ENCODE measurements at places on chromosomes 7 and 10.

DNA sequence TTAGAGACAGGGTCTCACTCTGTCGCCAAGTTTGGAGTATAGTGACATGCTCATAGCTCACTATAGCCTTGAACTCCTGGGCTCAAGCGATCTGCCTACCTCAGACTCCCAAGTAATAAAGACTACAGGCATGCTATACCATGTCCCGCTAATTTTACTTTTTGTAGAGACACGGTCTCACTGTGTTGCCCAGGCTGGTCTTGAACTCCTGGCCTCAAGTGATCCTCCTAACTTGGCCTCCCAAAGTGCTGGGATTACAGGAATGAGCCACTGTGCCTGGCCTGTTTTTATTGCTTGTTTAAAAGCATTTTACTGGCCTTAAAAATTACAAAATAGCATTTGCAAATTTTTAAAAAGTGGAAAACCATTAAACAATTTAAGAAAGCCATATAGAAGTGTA lies 135.0 kb downstream of the JAZF1 start:
- DNase-seq, result no peak

GRCh38 chr7:116863936-116864500 lies 1.6 kb downstream of the CAPZA2 start:
- no peak for DNase-seq

DNA sequence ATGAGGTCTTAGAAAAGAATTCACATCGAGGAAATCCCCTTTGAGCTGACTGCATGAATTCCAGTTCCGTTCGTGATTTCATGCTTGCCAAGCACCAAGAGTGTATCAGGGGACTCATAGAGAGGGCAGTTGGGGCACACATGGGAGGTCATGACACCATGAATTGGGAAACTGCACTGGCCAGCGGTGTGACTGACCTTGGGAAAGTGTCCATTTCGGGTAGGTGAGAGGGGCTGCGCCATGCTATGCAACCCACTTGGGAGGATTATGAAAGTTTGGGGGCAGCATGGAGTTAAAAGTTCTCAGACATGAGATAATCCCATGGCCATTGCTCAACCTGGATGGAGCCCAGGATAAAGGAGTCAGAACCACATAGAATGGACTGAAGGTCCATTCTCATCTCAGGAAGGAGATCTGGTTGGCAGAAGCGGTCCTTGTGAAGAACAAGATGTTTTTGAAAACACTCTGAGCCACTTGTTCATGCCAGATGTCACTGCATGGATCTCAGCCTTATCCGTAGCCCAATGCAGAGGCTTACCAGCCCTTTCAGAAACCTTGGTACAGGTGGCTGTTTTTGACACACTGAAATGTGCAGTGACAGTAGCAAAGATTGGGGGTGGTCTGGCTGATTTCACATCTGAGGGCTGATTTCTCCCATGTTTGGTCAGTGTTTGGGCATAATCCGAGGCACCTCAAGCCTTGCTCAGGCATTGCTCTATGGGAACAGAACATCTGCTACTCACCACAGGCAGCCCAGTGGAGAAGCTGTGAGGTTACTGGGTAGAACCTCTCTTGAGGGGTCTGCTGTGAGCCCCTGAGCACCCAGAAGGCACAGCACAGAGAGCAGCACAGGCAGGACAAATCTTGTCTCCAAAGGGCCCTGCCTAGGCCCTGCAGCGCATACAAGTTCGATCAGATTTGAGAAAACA lies 252.3 kb downstream of the CXCL12 start:
- DNase-seq, result no peak

GRCh38 chr10:24440817-24441797 lies 232.2 kb downstream of the KIAA1217 start:
- no peak for DNase-seq

GRCh38 chr10:80104066-80104926 lies 25.8 kb downstream of the TMEM254 start:
- DNase-seq, result peak; percentile 10

DNA sequence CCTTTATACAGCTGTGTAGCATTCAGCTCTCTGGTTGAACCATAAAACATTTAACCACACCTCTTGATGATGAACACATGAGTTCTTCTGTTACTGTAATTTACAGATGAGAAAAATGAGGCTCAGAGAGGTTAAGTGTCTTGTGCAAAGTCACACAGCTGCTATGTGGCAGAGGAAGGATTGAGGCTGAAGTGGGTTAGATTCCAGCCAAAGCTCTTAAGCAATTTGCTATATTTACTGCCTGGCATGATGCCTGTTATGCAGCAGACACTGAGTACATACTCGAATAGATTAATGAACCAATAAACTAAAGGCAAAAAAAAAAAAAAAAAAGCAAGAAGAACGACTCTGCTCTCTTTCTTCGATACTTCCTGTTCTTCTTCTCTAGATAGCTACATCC lies 35.7 kb downstream of the GFRA1 start:
- no peak for DNase-seq

DNA sequence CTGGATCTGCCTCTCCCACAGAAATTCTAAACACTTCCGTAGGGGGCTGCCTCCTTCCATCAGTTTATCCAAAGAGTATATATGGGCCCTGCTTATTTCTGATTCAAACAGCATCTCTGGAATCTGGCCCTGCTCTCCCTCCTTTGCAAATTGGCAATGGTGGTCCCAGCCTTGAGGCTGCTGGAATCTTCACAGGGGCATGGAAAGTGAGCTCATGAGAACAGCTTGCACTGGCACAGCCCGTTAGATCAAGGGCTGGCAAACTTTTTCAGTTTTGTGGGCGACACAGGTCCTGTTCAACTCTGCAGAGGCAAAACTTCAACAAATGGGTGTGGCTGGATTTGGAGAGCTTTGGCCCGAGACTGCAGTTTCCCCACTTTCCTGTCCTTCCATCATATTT lies 526.9 kb downstream of the KCNMA1 start:
- no peak for DNase-seq

DNA sequence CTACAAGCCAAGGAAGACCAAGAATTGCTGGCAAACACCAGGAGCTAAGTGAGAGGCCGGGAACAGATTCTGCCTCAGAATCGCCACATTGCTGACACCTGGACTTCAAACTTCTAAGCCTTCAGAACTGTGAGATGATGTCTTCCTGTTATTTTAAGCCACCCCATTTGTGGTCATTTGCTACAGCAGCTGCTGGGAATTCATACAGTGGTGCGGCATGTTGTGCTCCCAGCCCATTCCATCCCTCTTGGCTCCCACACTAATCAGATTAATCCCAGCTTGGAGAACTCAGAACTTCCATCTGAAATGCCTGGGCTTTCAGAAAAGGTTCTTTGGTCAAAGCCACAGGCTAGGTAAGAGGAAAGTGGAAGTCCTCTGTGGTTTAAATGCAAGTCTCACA lies 24.9 kb downstream of the TCAF1 start:
- DNase-seq, result no peak

GRCh38 chr10:120833222-120833928 lies 17.8 kb upstream of the WDR11 start:
- no peak for DNase-seq

- no peak for DNase-seq
Measured at GRCh38 chr7:4755045-4755444, 20.4 kb upstream of the AP5Z1 start.

DNA sequence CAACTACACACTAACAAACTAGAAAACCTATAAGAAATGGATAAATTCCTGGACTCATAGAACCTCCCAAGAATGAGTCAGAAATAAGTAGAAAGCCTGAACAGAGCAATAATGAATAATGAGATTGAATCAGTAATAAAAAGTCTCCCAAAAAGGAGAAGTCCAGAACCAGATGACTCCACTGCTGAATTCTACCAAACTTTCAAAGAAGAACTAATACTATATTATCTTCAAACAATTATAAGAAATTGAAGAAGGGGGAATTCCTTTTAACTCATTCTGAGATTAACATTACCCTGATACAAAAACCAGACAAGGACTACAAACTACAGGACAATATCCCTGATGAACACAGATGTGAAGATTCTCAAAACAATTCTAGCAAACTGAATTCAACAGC lies 47.8 kb upstream of the CDK6 start:
- no peak for DNase-seq

GRCh38 chr10:49283491-49283890 lies 15.5 kb upstream of the C10orf71 start:
- no peak for DNase-seq
